ENCODE measurements at places on chromosomes 6 and 20.

DNA sequence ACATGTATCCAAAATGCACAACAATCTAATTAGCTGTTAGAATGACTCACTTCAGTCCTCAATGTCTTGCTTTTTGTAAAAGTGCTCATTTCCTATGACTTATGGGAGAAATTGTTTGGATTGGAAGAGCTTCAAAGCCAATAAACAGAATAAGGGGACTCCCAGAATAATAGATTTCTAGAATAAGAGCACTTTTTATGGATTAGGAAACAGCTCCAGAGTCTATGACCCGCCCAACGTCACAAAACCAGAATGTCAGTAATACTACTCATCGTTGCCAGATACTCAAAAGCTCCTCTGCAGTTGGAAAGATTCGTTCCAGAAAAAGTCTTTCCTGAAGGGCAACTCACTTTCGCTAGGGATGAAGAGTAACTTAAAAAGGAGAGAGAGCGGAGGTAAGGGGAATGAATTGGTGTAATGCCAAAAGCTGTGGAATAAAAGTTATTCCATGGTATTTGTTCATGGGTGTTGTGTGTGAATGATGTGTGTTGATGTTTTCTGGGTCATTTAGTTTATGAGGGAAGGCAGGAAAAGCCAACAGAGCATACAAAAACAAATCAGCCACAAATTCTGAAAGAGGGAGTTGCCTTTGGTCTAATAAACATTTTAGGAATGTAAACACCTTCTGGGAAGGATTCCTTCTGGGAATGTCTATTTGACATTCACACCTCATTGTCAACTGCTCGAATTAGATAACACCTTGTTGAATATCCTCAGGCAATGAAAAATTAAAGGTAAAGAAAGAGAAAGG, 64.6 kb downstream of the SYNE1 start:
- no peak for DNase-seq

GRCh38 chr20:8212286-8212685, 80.2 kb downstream of the PLCB1 start:
- DNase-seq = no peak

GRCh38 chr20:45967551-45968080, 4.4 kb downstream of the ZNF335 start:
- no peak for DNase-seq

DNA sequence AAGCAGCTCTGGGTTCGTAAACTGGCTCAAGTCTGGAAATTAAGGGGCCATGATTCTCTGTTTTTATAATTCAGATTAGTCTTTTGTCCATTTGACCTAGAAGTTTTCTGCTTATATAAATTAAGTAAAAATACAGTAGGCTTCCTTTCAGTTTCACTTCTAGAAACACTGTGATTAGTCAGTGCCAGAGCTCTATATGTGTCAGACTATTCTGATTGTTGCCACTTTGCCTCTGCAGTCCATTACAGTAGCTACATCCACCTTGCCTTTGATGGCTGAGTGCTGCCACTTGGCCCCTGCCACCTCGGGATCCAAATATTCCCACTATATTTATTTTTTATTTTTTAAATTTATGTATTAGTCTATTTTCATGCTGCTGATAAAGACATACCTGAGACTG, 7.9 kb downstream of the ZC2HC1B start:
- no peak for DNase-seq

DNA sequence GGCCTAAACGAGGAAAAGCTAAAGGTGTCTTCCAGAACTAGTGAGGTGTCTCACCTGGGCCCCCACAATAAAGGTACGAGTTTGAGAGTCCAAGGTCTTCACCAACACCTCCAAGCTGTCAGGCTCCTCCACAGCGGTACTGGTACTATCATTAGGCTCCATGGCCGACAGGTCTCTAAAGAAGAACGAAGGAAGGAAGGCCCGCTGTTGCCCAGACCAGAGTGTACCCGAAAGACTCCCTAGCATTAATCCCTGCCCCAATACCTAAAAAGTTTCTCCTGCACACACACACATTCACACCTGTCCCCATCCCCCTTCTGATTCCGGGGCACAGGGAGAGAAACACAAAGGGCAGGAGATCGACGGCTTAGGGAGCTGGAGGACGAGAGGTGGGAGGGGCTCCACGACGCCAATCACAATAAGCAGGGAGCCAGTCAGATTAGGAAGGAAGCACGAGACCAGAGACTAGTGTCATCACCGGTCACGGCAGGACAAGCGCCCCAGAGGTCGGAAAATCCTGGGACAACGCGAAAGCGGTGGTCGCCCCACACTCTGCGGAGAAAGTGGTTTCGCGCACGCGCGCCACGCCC, 764 bp downstream of the BAG6 start:
- DNase-seq = peak; percentile 78

- no peak for DNase-seq
These were observed 97.2 kb upstream of the SNX9 start for GRCh38 chr6:157725836-157726235.
